ENCODE measurements at places on chromosomes 13 and 19. TPM values are rescaled to one million over a fixed set of nuclear protein-coding genes. Genes with fewer than 3 reads are reported as not detected.
A peak's percentile ranks its signal among the peaks of the same experiment; 100 is the strongest.

DNA sequence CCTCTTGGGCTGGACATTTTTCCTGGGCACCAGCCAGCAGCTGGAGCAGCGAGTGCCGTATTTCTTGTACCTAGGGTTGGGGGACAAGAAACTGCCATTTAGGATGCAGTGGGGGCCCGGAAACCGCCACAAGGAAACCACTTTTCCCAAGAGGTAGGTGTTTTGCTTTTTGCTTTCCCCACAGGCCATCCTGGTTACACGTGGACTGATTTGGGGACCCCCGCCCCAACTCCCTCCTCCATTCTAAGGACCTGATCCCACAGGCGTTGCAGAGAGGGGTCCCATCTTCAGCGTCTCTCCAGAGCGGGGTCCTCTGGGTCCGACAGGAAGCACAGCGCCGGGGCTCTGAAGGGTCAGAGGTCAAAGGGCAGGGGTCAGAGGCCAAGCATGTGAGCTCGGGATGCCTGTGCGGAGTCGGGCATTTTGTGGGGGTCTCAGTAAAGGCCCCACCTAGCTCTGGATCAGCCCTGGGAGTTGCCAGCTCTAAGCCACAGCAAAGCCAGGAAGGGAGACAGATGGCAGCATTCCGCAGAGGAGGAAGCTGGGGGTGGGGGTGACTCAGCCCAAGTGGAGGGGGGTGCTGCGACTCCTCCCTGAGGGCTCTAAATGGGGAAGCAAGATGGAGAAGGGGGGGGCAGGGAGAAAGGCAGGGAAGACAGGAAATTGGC is 4.3 kb downstream of the ZGLP1 start:
- DNase-seq, result no peak

DNA sequence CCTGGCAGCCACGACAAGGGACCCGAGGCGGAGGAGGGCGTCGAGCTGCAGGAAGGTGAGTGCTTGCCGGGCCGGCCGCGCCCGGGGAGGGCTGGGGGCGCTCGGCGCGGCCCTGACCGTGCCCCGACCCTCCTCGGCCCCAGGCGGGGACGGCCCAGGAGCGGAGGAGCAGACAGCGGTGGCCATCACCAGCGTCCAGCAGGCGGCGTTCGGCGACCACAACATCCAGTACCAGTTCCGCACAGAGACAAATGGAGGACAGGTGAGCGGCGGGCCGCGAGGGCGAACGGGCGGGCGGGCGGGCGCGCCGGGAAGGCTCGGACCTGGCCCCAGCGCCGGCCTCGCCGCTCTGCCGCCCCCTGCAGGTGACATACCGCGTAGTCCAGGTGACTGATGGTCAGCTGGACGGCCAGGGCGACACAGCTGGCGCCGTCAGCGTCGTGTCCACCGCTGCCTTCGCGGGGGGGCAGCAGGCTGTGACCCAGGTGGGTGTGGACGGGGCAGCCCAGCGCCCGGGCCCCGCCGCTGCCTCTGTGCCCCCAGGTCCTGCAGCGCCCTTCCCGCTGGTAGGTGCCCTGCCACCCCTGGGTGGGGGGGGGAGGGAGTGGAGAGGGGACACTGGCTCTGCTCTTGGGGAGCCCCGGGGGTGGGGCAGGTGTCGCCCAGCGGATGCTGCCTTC is 816 bp downstream of the USF2 start:
- DNase-seq, result peak; percentile 42

- no peak for DNase-seq
Observed at GRCh38 chr13:78428646-78429045, 174.7 kb downstream of the POU4F1 start.

NPHS1 gene
- not detected for total RNA-seq

- no peak for DNase-seq
Observed at GRCh38 chr13:99528547-99528946, 27.3 kb downstream of the TM9SF2 start.

PGLYRP2 gene
- 1.1 TPM for total RNA-seq

DNA sequence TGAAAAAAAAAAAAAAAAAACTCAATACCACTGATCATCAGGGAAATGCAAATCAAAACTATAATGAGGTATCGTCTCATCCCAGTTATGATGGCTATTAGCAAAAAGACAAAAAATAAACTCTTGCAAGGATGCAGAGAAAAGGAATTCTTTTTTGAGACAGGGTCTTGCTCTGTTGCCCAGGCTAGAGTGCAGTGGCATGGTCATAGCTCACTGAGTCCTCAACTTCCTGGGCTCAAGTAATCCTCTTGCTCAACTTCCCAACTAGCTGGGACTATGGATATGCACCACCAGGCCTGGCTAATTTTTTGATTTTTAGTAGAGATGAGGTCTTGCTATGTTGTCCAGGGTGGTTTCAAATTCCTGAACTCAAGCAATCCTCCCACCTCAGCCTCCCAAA is 59.5 kb downstream of the MICU2 start:
- no peak for DNase-seq

VSTM1 gene
- 1.7 TPM for total RNA-seq

LILRB3 gene
- total RNA-seq, result 4.2 TPM

DNA sequence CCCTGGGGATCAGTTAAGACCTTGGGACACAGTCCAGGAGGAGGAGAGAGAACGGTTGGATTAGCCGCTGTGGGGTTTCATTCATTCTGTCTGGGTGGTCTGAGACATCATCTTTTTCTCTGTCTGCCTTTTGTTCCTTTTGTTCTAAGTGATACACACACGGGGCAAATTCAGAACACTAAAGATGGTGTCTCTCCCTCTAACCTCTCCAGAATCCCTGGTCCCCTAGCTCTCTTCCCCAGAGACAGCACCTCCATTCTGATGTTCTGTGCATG is 5.0 kb downstream of the BICRA start:
- DNase-seq, result no peak

S1PR5 gene
- total RNA-seq, result 6.6 TPM

SLC1A6 gene
- total RNA-seq, result 11.4 TPM

DNA sequence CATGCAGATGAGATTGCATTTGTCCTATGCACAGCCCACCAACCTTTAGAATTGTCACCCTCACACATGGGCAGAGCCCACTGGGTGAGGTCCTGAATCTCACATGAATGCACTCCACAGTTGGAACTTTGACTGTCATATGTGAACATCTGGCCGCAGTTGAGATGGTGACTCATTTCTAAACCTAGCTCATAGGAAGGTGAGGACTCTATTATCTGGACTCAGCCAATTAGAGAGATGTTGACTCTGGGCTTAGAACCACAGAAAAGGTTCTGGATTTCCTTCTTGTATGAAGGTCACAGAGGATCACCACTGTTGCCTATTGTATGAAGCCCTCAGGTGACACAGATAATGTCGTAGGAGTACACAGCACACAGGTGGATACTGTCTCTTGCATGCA is 25.6 kb upstream of the ZNF681 start:
- no peak for DNase-seq

GRCh38 chr13:40787062-40787461 is 2.3 kb upstream of the SLC25A15 start:
- DNase-seq, result no peak

DNA sequence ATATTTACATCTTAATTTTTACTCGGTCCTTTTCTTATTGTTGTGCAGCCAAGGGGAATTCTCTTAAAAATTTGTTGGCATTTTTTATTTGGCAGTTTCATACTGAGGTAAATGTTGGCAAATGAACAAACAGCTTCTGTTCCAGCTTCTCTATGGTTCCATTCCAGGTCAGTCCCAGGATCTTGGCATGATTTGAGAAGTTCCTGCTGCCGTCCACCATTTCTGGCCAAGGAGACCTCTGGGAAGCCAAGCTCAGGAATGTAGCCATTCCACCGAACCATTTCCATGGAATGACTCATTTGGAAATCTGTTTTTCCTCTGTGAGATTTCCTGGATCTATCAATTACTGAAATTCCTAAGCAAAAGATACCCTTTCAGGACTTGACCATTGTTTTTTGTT is 43.9 kb downstream of the SLC10A2 start:
- DNase-seq, result no peak

DNA sequence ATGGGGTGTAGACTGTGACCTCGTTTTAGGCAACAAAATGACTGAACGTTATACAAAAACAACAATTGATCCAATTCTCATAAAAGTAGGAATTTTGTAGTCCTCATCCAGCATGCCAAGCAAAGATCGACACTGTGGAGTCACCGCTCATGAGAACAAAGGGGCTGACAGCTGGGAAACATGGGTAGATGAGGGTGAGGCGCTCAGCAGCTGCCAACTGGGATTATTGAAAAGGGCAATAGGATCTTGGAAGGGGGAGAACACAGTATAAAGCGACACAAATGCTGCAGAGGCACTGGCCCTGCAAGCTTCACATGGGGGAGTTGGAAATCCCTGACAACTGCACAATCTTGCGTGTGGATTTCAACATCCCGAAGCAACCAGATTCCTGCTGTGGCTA is 5.4 kb upstream of the ZNF765 start:
- no peak for DNase-seq

DNA sequence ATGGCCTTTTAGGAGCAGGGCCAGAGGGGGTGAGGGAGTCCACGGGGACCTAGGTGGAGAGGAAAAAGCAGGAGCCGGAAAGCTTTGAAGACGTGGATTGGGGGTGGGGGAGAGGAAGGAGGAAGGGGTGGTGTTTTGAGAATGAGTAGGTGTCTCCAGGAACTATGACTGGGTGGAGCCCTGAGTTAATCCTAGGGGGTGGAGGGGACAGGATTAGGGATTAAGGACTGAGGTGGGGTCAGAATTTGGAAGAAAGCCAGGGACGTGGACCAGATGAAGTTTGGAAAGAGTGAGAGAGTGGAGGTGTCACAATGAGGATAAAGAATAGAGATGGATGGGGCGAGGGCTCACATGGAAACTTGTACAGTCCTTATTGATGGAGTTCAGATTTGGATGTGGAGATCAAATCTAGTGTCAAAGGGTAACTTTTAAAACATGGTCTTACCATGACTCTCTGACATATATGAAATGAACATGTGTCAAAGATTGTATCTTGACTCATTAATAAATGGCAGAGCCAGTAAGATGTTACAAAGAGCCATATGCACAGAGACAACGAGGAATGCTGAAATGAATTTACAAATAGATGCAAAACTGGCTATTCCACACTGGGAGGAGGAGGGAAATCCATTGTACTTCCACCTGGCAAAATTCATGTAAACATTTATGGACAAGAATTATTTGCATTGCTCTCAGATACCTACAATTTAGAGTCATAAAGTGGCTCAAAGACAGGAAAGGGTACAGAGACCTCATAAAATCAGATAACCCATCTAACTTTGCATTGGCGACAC is 1.7 kb upstream of the KLK13 start:
- no peak for DNase-seq

DNA sequence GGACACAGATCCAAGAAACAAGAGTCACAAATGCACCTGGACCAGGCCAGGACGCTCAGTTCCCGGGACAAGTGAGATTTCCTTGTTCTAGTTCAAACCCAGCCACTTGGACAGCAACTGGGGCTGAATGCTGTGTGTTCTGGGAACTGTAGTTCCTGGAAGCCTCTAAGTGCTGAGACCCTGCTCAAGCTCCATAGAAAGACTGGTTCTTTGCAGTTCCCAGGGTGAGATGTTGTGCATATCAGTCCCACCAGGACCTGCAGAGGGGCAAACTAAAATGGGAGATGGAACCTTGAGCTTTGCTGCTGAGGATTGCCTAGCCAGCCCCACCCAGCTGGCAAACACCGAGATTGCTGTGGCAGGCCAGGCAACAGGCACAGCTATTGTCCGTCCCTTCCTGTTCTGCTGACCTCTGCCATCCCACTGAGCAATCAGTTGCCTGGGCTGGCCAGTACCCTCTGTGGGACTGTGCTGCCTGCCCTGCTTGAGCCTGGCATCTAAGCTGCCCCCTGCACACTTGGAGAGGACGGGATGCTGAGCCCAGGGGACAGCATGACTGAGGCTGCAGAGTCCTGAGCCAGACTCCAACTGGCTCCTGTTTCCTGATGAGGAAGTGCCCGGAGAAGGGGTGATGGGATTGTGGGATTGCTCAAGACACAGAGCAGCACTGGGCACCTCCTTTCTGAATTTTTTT is 1.4 kb upstream of the GIPC1 start:
- DNase-seq, result no peak

GRCh38 chr13:50589139-50589538 is 254.4 kb downstream of the DLEU7 start:
- no peak for DNase-seq

NRTN gene
- total RNA-seq, result 2.2 TPM

SIAH3 gene
- 0.20 TPM for total RNA-seq

DNA sequence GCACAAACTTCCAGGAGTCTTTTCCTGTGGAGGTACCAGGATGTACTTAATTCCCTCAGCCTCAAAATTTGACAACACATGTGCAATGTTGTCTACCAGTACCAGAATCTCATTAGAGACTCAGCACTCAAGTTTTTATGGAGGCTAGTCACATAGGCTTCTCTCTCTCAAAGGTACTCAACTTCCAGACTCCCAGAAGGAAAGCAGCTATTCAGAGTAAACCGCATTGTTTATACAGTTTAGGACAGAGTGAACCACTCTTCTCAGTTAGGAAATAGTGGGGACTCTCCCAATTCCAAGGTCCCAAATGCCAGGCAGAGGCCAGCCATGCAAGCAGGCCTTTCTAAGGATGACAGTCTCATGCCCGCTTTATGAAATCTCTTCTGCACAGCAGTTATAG is 8.5 kb upstream of the C1QTNF9B start:
- DNase-seq, result no peak

GRCh38 chr13:23627410-23627809 is 57.2 kb downstream of the TNFRSF19 start:
- DNase-seq, result no peak

ZNF541 gene
- total RNA-seq, result 0.10 TPM

DNA sequence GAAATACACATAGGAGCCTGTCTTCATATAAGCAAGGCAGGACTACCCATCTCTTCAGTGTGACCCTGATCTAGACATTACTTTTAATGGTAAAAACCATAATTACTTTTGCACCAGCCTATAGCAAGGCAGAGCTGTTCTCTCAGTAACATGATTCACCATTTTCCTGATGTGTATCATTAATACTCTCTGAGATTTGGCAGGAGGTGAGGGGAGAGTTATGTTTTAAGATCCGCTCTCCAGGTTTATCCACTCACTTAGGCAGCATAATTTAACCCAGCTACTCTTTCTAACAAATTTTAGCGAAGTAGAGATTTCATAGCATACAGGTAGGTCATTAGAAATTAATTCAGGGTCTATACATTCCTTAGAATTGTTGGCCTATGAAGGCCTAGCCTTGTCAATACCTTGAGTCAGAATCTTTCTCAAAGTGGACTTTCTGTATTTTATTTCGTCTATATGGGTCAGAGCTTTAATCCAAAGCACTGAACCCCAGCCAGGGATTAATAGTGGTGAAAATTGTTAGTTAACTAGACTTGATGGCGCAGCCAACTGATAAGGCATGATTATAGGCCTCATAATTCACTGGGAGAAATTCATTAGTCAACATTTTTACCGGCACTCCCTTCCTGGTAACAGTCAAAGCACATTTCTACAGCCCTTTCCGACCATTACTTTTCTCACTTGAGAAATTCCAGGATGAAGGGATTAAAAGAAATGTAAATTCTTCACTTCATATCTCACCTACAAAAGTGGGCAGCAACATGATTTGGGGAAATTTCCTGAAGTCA is 955.1 kb downstream of the DIAPH3 start:
- DNase-seq, result no peak

GRCh38 chr13:94201022-94201421 is 278.5 kb downstream of the DCT start:
- no peak for DNase-seq

PSG3 gene
- total RNA-seq, result not detected

GRCh38 chr19:6677883-6678689 is 8.1 kb upstream of the TNFSF14 start:
- no peak for DNase-seq
